ENCODE measurements at places on chromosomes 12 and 14.
A peak's percentile ranks its signal among the peaks of the same experiment; 100 is the strongest.

GRCh38 chr12:31715283-31715825 lies 13.5 kb downstream of the AMN1 start:
- DNase-seq: no peak

GRCh38 chr14:91929700-91930099 lies 17.8 kb downstream of the FBLN5 start:
- DNase-seq: no peak

- no peak for DNase-seq
Observed at GRCh38 chr12:119725523-119725922, 57.6 kb downstream of the PRKAB1 start.

- no peak for DNase-seq
Observed at GRCh38 chr12:109541413-109541726, 31.9 kb downstream of the MMAB start.

DNA sequence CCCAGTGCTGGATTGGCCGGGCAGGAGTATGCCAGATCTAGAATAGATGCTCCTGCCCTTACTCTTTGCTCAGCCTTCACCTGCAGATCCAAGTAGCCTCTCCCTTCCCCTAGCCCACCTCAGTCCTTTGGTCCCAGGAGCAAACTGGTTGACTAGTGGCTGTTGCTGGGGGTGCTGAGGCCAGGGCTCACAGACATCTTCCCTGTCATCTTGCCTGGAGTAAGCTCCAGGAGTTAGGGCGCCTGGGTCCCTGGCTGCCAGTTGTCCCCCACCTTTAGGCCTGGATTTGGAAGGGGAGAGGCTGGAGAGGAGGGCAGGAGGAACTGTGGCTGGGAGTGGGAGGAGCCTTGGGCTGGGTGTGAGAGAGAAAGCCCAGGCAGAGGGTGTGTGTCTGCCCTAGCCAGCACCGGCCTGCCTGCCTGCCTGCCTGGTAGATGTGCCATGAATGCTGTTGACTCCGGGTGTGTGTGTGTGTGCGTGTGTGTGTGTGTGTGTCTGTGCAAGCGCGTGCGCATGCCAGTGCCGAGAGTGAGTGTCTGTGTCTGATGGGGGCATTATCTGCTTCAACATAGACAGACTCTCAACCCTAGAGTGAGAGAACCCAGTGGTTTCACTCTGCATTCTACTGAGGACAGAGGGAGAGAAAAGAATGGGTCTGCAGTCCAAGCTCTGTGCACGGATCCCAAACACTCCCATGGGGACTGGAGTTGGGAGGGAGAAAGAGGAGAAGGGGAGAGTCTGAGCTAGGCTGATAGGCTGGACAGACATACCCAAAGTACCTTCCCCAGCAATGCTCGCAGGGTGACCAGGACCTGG lies 845 bp upstream of the RARG start:
- peak; percentile 60 for DNase-seq

GRCh38 chr14:24232645-24233537 lies at the start of gene GMPR2:
Gene GMPR2, plus strand, starts transcription at chr14:24232929. Its CDS starts 325 bp downstream, at chr14:24233254.
- DNase-seq: no peak

DNA sequence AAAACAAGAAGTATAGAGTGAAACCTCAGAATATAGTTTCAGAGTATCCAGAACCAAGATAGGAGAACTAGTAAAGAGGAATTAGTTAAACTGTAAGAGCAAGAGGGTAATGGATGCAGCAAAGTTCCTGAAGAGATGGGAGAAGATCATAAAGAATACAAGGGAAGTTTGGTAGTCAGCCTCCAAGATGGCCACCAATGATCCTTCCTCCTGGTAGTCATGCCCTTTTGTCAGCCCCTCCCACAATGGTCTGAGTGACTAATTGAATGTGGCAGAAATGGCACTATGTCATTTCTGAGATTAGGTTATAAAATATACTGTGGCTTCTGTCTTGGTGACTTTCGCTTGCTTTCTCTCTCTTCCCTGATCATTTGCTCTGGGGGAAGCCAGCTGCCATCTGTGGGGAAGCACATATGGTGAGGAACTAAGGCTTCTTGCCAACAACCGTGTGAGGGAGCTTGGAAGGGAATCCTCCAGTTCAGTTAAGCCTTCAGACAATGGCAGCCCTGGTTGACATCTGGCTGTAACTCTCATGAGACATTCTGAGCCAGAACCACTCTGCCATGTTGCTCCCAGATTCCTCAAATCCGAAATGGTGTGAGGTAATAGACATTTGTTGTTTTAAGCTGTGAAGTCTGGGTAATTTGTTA lies 55.3 kb upstream of the AMN1 start:
- no peak for DNase-seq

- no peak for DNase-seq
Observed at GRCh38 chr14:66069036-66069435, 417.1 kb upstream of the CCDC196 start.

DNA sequence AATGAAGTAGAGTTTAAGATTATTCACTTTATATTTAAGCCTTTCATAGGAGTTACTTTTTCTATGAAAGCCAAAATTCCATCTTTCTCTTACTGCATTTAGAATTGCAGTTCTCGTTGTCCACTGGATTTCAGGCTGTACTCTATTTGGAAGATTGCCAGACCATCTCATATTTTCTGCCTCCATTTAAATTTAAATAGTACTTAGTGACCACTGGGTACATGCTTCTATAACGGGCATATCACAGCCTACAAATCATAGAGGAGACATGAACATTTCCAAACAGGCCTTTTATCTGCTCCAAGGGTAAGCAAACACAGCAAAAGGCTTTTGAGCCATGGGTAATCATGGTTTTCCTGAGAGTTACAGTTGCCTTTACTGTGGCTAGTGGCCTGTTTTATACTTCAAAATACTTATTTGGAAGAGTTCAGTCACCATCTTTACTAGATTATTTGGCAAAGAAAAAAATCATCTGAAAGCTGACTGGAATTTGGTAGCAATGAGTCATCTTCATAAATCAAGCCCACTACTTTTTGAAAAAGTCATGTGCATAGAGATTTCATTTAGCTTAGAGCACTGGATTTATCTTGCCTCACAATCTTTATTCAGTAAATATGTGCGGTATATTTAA lies 15.7 kb downstream of the ANO6 start:
- DNase-seq: no peak

- DNase-seq: no peak
Observed at GRCh38 chr12:51369581-51369980, 21.6 kb downstream of the GALNT6 start.

GRCh38 chr12:27573972-27574371 lies 50.0 kb downstream of the PPFIBP1 start:
- DNase-seq: no peak

GRCh38 chr12:24360461-24360860 lies 411.0 kb upstream of the SOX5 start:
- no peak for DNase-seq

- DNase-seq: no peak
Observed at GRCh38 chr14:61342932-61343331, 21.6 kb downstream of the PRKCH start.

Data from ovary (tissue), 10 donors.